ENCODE measurements at places on chromosomes 2 and 18.

- no peak for DNase-seq
Observed at GRCh38 chr2:26613241-26614215, 27.6 kb downstream of the CIB4 start.

GRCh38 chr2:24409700-24410556, 49.6 kb upstream of the ITSN2 start:
- peak; percentile 16 for DNase-seq

DNA sequence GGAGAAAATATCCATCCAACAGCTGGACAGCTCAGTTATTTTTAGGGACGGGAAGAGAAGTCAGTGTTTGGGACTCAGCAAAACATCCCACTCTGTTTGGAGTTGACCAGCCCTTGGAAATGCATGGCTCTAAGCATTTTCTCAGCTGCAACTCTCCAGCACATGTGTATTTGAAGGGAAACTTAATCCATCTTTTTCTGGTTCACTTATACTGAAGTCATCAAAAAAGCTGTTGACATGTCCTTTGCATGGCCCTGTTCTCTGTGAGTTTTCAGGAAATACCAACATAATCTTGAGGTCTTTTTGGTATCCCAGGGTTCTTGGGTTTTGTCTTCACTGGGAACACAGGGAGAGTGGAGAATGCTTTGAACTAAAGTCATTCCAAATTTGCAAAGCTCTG, 91.9 kb upstream of the CELF4 start:
- no peak for DNase-seq

DNA sequence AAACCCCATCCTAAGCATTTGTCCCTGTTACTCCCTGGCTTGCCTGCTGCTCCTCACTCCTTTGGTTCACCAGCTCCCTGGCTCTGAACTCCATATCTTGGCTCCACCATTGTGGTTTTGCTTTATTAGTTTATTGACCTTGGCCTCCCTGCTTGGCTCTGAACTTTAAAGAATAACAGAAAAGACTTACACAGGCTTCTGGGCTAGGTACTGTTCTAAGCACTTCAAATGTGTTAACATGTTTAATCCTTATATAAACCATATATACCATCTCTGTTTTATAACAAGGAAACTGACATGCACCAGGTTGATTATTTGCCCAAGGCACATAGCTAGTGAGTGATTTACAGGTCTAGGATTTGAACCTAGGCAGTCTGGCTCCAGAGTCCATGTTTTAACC, 149.7 kb upstream of the CAPN13 start:
- no peak for DNase-seq

- DNase-seq = no peak
Observed at GRCh38 chr2:207230261-207231105, 64.7 kb upstream of the KLF7 start.

DNA sequence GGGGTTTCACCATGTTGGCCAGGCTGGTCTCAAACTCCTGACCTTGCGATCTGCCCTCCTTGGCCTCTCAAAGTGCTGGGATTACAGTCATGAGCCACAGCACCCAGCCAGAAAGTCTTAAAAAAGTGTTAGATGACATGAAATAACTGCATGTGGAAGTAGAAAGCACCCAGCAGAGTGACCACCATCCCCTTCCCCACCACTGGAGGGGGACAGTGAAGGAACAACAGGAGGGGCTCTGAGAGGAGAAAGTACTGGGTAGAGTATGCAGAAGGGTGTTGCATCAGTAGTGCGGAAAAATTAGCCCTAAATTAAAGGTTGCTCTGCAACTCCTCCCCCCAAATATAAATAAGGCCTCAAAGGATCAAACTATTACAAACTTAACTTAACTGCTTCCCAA, 230.5 kb downstream of the ZNF521 start:
- no peak for DNase-seq

DNA sequence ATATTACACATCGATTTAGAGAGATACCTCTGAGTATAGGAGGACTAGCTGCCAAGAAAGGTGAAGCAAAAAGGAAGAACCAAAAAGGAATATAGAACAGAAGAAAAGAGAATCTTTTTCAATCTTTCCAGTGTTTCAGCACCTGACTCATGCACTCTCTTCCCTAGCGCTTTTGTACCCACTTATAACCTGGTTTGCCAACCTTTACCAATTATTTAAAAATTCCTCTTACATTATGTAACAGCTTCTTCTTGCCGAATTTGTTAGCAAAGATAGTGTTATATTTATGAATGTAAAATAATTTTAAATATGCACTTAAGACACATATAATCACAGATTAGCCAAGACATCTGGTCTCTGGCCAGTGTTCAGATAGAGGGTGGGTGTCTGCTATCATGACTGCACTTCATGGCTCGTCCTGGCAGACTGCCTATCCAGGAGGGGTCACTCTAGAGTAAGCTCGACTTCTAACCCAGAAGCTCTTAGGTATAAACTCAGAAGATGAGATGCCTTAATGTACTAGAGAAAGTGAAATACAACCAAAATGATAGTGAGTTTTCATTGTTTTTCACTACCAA, 122.9 kb downstream of the ATAD2B start:
- no peak for DNase-seq

DNA sequence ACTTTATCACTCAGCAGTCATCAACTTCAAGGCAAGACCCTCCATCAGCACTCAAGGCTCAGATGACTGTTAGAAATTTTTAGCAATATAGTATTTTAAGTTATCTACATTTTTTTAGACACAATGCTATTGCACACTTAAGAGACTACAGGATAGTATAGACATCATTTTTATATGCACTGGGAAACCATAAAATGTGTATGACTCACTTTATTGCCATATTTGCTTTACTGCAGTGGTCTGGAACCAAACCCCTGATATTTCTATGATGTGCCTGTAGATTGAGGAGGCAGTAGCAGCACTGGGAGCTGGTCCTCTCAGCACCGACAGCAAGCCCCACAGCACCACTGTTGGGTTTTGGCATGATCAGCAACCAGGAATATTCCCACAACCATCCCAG, 264.8 kb upstream of the HNRNPA3 start:
- no peak for DNase-seq

Data from NCI-H1436 treated with DMSO at 0.1 percent for 48 hours (cell line).